ENCODE measurements at places on chromosomes 11 and 22.

- no peak for DNase-seq
Observed at GRCh38 chr11:130872981-130873380, 43.3 kb downstream of the SNX19 start.

- DNase-seq = no peak
Observed at GRCh38 chr22:37431801-37432707, 4.8 kb upstream of the ELFN2 start.

- DNase-seq = no peak
Observed at GRCh38 chr11:130455483-130456127, 7.2 kb downstream of the ADAMTS15 start.

DNA sequence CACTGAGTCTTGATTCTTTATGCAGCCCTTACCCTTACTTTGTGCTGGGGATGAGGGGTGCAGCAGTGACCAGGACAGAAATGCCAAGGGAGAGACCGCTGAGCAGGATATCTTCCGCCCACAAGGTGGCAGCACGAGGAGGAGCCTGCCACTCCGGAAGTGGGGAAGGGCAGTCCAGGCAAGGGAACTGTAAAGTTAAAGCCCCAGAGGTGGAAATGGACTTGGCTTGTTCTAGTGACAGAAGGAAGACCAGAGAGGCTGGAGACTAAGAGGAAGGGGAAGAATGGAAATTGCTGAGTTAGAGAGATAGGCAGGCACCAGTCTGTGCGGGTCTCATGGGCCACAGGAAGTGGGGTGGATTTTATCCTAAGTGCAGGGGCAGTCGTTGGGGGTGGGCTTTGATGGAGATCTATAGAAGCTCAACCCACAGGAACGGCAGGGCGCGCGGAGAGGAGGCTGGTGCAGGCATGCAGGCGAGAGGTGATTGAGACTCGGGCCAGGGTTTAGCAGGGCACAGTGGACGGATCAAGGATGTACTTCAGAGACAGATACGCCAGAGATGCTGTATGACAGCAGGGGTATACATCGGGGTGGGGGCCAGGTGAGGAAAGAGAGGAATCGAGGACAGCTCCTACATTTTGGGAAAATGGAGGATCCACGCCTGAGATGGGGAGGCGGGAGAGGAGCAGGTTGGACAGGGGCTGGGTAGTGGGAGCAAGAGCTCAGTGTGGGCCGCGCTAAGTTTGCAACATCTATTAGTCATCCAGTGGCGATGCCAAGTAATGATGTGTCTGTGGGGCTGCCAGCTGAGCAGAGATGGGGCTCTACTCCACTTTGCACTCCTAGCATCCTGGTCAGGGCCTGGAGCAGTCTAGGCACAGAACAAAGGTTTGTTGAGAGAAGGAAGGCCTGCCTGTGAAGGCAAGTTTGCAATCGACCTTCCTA is 3.3 kb upstream of the GRK2 start:
- peak; percentile 93 for DNase-seq

DNA sequence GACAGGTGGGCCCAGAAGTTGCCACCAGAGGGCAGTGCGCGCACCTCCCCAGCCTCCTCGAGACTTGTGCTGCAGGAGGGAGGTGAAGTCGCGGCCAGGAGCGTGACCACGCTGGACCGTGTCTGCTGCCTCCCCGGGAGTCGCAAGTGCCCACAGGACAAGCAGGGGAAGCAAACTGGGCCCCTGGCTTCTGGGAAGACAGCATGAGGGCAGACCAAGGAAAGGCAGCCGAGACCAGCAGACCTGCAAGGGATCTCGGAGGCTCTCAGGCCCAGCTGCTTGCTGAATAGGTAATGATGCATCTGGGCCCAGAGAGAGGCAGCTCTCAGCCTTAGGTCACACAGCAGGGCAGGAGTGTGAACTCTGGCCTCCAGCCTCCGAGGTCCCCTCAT is 17.0 kb upstream of the IL2RB start:
- peak; percentile 86 for DNase-seq

- DNase-seq = no peak
Observed at GRCh38 chr22:49111085-49111484, 716.6 kb downstream of the BRD1 start.

DNA sequence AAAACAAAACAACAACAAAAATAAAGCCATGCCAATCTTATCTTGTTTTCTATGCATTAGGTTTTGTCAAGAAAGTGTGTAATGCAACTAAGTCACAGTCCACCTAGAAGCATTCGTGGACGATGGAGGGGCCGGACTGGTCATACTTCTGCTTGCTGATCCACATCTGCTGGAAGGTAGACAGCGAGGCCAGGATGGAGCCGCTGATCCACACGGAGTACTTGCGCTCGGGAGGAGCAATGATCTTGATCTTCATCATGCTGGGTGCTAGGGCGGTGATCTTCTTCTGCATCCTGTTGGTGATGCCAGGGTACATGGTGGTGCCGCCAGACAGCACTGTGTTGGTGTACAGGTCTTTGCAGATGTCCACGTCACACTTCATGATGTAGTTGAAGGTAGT is 18.3 kb upstream of the EP300 start:
- DNase-seq = no peak

DNA sequence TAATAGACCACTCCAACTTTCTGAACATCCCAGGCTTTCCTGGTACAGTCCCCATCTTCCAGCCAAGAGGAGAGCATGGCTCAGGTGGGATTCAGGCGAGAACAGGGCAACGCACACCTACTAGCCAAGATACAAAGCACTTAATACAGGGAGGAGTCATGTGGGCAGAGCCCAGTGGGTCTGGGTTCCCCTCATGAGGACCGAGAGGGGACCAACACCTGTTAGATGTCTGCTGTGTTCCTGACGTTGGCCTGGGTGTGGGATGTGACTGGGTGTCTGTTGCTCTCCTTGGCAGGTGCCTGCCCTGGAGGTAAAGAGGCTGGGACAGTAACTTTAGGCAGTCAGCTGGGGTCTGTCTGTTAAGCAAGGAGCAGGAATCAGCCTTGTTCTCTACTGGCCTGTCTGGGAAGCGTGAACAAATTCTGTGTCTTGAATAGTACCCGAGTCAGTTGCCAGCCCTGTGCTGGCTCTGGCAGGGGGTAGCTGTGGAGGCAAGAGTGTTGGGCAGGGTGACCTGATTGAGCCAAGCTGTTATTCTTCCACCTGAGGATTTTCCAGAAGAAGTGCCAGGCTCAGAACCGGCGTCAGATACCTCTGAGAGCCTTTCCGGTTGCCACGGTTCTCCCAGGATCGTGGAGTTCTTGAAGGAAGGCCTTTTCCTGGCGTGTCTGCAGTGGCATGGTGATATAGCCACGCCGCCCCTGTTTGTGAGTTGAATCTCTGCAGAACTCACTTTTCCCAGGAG is 56.3 kb downstream of the BCR start:
- no peak for DNase-seq

DNA sequence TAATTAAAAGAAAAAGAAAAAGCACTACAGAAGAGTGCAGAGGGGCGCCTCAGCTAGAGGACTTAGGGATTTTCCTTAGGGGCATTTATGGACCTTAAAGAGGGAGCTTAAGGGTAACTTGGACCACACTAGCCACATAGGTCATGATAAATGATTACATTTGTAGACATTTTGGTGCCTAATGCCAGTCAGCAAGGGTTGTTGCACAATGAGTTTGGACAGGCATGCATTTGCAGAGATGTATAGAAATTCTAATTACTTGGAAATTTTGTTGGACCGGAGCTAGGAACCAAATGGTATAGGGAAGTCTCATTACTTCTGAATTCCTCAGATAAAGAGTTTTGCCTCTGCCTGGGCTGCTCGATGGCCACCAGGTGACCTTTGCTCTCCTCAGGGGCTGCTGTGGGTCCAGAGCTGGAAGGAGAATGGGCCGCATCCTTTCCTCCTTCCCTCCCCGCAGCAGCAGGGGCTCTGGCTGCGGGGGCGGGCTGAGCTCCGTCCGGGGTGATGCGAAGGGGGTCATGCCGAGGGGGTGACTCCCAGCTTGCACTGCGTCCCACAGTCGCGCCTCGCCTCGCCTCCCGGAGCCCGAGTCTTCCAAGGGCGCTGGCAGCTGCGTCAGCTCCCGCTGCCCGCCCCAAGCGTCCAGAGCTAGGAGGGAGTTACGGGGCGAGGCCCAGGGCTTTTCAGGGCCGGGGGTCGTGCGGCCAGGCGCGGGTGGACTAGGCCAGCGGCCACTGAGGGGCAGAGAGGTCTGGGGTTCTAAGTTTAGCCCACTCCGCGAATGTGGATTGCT is 20.3 kb upstream of the MALAT1 start:
- DNase-seq = peak; percentile 79

DNA sequence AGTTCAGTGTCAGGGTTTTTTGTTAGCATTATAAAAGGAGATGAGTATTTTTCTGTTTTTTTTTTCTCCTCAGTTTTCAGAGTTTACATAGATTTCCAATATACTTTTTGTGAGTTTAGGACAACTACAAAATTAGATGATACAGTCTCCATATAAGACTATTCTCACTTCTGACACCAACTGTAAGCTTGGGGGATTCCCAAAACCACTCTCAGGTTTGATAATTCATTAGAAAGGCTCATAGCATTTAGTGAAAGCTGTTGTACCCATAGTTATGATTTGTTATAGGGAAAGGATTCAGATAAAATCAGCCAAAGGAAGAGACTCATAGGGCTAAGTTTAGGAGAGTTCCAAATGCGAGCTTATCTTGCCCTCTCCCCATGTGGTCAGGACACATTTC is 24.1 kb downstream of the CUL5 start:
- DNase-seq = no peak
